Stimulated activated CD4-positive, alpha-beta T cell treated with anti-CD3 and anti-CD28 coated beads, Interleukin-12 subunit alpha, Interleukin-12 subunit beta, amount 100 ng/mL, for 48 hours (primary cell): ENCODE measurements at places on chromosomes 16 and 17.

DNA sequence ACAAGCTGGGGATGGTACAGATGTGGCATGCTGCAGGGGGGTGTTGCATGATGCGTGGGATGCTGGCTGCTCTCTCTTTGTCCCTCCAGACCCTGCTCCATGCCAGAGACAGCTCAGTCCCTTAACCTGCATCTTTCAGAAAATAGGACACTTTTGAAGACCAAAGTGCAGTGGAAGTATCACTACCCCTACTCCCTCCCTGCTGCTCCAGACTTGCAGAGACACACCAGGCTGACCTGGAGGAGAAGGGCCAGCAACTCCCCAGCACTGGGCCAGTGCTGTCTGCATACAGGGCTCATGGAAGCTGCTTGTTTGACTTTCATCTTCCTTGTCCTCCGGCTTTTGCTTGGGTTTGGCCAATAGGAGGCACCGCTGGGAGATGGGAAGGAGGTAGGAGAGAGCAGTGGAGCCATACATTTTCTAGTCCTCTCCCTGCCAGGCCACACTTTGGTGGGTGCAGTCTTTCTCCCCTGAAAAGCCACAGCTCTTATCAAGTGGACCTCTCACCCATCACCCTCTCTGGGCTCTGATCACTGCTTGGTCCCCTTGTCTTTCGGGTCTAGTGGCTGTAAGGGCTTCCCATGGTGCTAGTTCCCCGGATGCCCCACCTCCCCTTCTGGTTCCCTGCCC lies 46.1 kb upstream of the NKD1 start:
- no peak for DNase-seq

- no peak for DNase-seq
Measured at GRCh38 chr16:1870365-1871082, 1.4 kb downstream of the MEIOB start.

GRCh38 chr16:86383488-86384262 lies 126.7 kb upstream of the FOXF1 start:
- DNase-seq: no peak

DNA sequence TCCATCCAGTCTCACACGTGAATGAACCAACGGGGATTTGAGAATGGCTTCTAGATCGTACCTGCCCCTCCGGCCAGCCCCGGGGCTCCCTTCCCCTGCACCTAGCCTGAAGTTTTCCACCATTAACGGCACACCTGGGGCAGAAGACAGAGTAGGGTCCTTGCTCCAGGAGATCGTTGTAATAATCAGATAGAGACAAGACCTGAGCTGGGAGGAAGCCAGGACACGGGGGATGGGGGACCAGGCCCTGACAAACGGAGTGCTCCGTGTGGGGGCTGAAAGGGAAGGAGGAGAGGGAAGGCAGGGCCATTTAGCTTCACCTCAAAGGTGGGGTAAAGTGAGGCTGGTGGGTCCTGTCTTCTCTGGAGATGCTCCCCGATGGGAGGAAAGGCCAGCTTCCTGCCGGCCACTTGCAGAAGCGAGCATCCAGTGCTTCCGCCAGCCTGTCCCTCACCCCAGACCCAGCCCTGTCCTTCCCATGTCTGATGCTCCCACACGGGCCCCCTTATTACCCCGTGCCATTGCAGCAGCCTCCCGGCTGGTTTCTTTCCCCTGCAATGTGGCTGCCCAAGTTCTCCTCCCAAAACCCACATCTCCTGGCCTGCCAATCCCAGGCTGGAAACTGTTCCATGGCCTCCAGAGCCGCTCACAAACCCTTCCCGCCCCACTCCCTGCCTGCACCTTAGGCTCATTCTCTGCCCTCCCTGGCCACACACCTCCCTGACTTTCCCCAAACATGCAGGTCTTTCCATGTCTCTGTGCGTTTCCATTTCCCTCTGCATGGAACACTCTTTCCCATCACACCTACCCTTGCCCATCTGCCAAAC lies 79.3 kb downstream of the MRC2 start:
- DNase-seq: no peak

DNA sequence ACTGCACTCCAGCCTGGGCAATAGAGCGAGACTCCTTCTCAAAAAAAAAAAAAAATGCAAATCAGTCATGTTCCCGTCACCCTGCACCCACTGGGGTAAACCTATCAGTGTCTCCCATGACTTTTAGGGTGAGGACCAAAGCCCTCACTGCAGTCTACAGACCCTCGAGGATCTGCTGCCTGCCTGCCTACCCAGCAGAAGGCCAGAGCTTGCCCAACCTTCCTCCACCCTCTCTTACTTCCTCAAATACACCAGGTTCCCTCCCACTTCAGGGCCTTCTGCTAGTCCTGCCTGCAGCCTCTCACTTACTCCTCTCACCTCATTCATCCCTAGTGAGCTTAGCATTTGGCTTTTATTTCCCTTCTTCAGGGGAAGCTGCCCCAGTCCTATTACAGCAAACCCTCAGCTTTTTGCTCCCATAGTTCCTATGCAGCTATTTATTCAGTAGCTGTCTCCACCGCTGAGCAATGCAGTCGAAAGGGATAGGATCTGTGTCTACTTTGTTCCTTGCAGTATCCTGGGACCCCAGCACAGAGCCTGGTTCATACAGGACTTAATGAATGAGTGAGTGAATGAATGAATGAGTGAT lies 17.8 kb upstream of the TOB1 start:
- no peak for DNase-seq

DNA sequence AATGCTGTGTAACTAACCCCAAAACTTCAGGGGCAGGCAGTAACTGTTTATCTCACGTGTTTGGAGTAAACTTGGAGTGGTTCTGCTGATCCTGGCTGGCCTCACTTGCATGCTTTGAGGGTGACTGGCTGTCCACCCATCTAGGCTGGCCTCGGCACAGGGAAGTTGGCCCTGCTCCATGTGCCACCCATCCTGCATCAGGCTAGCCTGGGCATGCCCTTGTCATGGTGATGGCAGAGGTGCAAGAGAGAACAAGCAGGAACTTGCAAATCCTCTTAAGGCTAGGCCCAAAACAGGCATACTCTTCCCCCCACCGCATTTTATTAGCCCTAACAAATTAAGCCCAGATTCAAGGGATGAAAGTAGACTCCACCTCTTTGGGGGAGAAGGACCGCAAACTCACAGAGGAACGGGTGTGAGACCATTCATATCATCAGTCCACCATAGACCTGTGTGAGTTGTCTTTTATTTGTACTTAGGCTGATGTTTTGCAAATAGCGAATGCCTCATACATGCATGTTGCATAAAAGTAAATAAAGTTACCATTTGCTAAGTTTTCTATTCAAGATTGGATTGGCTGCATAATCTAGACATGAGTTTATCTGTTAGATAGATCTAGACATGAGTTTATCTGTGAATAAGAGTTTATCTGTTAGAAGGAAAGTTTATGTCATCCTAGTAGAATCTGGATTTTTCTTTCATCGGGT lies 221.0 kb downstream of the CCDC182 start:
- DNase-seq: no peak

- DNase-seq: no peak
Measured at GRCh38 chr17:57862694-57863667, 13.1 kb upstream of the MRPS23 start.
